ENCODE measurements at places on chromosomes 16 and 17.

DNA sequence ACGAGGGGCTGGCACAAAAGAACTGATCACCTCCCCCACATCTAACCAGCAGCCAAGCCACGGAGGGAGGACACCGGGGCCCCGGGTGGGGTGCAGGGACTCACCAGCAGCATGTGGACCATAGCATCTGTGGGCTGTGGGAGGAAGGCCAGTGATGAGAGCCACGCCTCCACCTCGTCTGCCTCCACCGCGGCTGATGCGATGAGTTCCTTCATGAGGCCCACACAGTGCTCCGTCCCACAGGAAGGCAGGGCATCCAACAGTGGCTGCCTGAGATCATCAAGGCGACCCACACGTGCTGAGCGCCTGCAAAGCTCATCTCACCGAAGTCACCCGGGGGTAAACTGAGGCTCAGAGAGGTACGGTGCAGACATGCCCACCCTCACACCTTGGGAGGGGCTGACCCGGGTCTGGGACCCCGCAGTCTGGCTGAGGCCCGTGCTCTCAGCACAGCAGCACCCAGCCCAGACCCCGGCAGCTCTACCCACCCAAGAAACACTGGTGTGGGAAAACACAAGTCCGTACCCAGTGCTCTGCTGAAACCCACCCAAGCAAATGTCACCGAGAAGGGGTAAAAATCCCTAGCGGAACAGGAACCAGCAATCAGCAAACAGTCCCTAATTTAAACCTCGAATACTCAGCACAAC is 85.9 kb downstream of the LITAF start:
- DNase-seq: no peak

GRCh38 chr16:82510789-82511305 is 115.9 kb upstream of the CDH13 start:
- DNase-seq: no peak

- no peak for DNase-seq
Measured at GRCh38 chr16:26550111-26550610, 516.6 kb upstream of the C16orf82 start.

DNA sequence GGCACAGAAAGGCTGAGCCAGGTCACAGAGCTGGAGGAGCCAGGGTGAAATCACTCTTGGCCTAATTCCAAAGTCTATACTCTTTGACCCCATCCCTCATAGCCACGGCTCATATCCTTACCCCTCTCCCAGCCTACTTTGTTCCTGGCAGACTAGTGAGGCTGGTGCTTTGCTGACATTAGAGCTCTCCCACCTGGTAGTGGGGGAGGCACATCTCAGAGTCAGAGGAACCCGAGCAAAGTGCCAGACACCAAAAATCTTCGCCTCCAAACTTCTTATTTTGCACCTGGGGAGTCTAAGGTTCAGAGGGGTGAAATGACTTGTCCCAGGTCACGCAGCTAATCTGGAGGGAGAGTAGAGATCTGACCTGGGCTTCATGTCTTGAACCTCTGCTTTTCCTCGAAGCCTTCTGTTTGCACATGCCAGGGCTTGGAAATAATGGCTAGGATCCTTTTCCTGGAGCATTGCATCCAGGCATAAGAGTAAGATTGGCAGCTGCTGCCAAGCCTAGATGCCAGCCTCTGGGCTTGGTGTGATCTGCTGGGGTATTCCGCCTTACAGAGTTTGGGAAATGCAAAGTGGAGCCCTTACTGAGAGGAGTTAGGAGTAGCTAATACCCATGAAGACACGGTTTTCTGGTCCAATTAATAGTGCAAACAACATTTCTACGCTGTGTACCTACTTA is 126.9 kb downstream of the SPACA3 start:
- DNase-seq: no peak

DNA sequence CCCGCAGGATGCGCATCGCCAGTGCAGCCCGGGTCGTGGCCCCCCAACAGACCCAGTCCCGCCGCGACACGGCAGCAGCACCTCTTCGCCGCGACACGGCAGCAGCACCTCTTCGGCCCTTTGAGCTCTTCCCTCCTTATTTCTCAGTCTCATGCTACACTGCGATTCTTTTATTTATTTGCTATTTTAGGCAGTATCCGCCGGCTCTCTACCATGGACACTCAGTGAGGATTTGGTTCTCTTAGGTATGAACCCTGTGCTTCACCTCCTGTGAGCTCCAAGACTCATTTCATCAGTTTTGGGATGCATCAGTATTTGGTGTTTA is 8.3 kb upstream of the MAP2K3 start:
- DNase-seq: no peak

GRCh38 chr16:11535494-11535893 is 51.2 kb downstream of the LITAF start:
- DNase-seq: no peak

DNA sequence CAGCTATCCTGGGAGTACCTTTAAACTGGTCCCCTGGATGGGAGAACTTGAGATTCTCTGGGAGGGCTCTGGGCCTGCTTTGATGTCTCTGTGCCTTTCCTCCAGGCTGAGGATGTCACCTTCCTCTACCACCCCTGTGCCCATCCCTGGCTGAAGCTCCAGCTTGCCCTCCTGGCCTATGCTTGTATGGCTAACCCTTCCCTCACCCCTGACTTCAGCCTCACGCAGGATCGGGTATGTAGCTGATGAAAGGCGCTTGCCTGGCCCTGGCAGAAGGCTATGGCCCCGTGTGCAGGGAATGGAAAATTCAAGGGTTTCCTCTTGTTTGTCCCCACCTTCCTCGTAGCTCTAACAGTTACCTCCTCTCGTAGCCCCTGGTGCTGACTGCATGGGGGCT is 3.0 kb downstream of the TP53I13 start:
- DNase-seq: no peak

GRCh38 chr17:62910277-62910676 is 55.8 kb upstream of the TANC2 start:
- no peak for DNase-seq

GRCh38 chr17:1742371-1743087 is at the start of gene SERPINF2:
Gene SERPINF2 (plus strand): TSS chr17:1742871. CDS start chr17:1744996, 2,125 bp downstream.
- no peak for DNase-seq

Measured in activated CD8-positive, alpha-beta memory T cell treated with anti-CD3 and anti-CD28 coated beads, Interleukin-2, amount 50 U/mL, for 48 hours (primary cell).